Stimulated activated CD8-positive, alpha-beta memory T cell treated with anti-CD3 and anti-CD28 coated beads, Interleukin-7, amount 100 ng/mL, for 4 hours (primary cell): ENCODE measurements at places on chromosomes 12 and 14.
A peak's percentile ranks its signal among the peaks of the same experiment; 100 is the strongest.

GRCh38 chr14:92675976-92676375, 72.5 kb downstream of the LGMN start:
- no peak for DNase-seq

- DNase-seq: no peak
Observed at GRCh38 chr14:21084396-21084795, 14.1 kb downstream of the ZNF219 start.

DNA sequence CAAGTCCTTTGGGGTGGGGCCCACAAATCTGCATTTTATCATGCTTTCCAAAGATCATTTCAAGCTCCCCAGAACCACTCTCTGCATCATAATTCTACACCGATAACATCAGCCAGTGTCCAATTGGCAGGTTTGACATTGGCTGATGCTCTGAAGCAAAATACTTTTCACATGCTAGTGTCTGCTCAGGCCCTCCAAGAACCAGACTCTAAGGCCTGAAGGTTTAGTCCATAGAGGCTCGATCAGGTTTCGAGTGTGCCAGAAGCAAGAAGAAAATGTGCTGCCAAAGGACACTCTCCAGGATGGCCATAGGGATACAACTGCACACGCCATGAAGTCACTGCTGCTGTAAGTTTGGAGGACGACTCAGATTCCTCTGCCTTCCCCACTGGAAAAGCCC, 280.3 kb downstream of the KSR2 start:
- no peak for DNase-seq

- DNase-seq: no peak
Observed at GRCh38 chr12:50200552-50201273, 33.5 kb upstream of the CERS5 start.

DNA sequence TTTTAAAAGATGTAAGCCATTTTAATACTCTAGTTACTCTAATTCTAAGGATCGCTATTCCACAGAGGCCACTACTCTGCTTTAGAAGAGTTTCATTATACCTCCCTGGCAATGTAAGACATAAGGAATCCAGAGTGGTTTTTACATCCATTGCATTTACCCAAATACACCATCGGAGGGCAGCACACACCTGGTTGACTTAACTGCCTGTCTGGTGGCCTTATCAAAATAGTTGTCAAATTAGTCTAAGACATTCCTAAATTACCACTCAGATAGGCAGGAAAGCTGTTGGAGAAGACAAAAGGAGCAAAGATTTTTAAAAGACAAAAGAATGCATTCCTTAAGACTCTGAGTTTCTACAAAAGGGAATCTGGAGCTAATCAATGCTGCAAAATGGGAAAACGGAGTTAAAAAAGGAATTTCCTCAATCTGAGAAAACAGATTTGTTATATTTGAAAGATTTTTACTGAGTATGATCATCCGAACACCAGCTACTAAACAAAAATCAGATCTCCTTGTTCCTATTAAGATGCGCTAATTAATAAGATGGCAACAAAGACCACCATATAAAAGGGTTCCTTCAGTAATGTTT, 33.8 kb upstream of the FGD4 start:
- DNase-seq: peak; percentile 1

DNA sequence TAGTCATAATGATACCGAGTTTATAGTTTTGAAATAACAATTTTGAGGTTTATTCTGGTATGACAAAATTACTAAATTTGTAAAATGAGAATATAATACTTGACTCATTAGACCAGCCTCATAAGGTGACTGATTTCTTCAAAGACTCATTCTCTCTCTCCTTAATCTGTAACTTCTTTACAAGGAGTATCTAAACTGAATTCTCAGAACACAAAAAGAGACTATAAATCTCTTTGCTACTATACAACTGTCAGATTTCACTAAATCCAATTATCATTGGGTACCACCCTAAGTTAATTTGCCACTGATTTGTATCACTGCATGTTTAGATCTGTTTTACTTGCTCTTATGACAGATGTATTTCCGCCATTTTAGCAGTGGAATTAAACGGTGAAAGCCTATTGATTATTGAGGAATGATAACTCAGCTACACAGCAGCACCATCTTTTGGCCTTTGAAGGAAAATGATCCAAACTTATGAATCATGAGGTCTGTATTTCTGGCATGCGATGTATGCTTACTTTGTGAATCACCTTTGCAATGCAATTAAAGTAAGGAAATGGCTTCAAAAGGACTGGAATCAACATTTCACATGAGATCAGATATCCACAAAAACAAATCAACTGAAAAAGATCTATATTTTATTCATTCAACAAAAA, 161.2 kb downstream of the RERGL start:
- no peak for DNase-seq

GRCh38 chr12:116284396-116284795, 6.9 kb upstream of the MED13L start:
- no peak for DNase-seq

DNA sequence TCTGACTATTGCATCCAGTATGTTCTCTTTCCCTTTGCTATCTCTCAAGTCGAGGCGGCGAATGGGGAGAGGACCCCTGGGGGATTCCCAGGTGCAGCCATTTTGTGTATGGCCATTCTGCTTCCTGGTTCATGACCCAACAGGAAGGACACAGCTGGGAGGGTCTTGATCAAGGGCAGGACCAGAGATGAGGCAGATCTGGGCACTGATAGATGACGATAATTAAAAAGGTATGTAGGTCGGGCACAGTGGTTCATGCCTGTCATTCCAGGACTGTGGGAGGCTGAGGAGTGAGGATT, 73.9 kb downstream of the EID3 start:
- no peak for DNase-seq

- DNase-seq: no peak
Observed at GRCh38 chr14:97306760-97307246, 509.6 kb downstream of the VRK1 start.

GRCh38 chr14:88168498-88169165, 154.4 kb downstream of the KCNK10 start:
- peak; percentile 21 for DNase-seq
